ENCODE measurements at places on chromosomes 11 and 22. TPM values are rescaled to one million over a fixed set of nuclear protein-coding genes. Genes with fewer than 3 reads are reported as not detected.

GRCh38 chr11:12842933-12843636 lies 166.0 kb upstream of the RASSF10 start:
- DNase-seq: peak; percentile 72

DBX1 gene
- total RNA-seq: not detected

- DNase-seq: no peak
These were observed 51.2 kb upstream of the ELF5 start for GRCh38 chr11:34564807-34565241.

RAC2 gene
- total RNA-seq: 60.2 TPM

GRCh38 chr11:100861212-100861611 lies 174.1 kb downstream of the ARHGAP42 start:
- no peak for DNase-seq

CATSPER1 gene
- total RNA-seq: 0.41 TPM

- DNase-seq: peak; percentile 8
These were observed 48.1 kb downstream of the CNTN5 start for GRCh38 chr11:99068832-99069231.

GRCh38 chr11:80327956-80328614 lies 887.3 kb upstream of the TENM4 start:
- no peak for DNase-seq

DNA sequence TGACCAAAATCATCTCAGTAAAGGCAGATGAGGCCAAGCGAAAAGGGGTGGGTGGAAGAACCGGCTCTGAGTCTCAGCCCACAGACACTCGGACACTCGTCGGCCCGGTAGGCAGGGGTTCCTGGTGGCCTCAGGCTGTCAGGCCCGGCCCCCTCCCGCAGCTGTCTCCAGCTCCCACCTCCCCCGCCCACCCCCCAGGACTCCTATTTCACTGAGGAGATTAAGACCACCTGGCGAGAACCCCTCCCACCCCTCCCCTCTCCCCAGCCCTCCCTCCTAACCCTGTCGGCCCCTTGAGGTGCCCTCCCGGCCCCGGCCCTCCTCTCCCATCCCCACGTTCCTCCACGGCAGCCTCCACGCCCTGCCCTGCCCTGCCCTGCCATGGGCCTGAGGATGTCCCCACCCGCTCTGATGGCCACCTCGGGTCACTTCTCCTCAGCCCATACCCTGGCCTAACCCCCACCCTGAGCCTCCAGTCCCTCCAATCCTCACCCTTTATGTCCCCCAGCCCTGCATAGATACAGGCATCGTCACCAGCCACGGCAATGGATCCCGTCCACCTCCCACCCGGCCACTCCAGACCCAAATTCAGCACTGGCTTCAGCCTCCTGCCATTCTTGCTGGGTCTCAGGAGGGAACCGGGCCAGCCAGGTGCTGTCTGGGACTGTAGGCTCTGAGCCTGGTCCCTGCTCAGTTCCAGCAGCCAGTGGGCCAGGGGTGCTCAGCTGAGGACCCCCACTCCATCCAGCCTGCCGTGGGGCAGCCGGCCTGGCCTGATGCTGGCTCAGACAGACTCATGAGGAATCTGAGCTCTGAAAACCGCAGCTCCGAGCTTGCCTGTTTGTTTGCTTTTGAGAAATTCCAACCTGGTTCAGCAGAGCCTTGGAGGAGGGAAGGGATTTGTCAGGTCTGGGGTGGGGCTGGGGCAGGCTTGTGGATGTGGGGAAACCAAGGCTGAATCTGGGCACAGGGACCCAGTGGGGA lies 9.8 kb upstream of the TBX1 start:
- peak; percentile 27 for DNase-seq

OR51B4 gene
- 12.8 TPM for total RNA-seq

KRTAP5-10 gene
- not detected for total RNA-seq

- DNase-seq: no peak
These were observed 1054.4 kb downstream of the TBC1D22A start for GRCh38 chr22:47816863-47817210.

CBLIF gene
- total RNA-seq: not detected

GRCh38 chr22:37806409-37807333 lies 1.1 kb upstream of the GCAT start:
- no peak for DNase-seq

DNA sequence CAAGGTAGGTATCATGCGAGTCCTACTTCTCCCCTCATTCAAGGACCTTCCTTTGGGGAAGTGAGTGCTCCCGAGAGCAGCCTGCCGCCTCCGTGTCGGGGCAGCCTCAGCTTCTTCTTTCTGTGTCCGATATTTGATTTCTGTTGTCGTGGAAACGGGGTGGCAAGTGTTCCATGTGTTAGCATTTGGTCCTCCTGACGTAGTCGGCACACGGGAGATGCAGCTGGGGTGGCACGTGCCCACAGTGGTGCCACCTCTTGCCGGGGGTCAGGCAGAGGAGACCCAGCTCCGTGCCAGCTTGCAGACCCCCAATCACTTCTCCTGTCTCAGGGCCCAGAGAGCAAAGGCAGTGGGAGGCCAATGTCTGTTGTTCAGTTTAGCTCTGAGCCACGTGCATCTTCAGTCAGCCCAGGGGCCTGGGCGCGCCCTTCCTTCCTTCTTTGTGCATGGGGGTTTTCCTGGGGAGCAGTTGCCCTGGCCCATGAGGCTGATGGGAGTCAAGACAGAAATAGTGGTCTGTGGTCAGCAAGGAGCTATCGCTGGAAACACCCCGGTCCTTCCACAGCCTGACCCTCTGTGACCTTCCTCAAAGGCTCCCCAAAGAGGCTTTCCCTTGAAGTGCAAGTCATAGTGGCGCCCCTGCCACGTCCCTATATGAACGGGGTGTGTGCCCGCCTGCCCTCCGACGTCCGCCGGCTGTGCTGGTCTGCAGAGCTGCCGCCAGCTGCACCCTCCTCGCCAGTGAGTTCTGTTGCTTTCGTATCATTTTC lies 44.5 kb downstream of the PARVB start:
- no peak for DNase-seq

LGALS12 gene
- total RNA-seq: not detected

DNA sequence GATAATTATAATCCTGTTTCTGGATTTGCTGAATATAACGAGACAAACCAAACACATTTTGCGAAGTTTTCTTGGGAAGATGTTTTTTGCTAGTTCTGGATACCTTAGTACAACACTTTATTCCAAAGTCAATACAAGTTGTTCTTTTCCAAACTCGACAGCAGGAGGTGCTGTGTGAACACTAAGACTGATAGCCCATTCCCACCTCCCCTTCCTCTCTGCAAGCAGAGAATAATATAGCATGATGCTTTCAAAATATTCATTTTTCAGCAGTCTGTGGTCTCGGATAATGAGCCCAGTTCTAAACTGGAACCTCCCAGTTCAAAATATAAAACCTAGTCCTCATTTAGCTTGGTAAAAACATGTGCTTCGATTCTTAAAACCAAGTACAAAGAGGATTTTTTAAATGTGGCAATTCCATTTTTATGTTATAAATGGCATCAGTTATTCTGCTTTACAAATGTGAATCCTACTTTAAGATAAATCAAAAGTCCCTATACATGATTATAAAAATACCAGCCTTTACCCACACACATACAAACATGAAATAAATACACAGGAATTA lies 129.1 kb downstream of the DCDC1 start:
- peak; percentile 42 for DNase-seq

DNA sequence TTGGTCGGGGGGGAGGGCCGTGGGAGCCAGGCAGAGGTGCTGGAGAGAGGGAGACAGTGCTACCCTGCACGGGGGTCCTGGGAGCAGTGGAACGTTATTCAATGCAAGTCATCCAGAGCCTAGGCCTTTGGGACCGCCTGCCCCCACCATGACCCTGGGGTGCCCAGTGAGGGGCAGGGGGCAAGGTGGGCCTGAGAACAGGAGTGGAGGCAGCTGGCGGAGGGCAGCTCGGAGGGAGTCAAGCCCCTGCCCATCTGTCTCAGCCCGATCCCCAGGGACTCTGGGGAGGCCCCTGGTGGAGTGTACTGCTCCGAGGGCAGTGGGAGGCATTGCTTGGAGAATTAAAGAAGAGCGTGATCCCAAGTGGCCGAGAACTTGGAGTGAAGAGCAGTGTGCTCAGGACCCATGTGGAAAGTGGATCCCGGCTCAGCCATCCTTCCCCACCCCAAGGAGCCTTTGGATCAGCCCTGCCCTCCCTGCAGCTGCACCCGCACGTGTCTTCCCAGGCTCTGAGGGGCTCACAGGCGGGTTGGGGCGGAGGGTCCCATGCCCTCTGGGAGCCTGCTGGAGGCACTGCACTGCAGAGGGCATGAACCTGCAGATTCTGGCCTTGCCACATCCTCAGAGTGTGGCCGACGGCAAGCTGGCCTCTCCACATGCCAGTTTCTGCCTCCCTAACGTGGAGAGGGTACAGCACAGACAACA lies 34.0 kb upstream of the SMIM38 start:
- no peak for DNase-seq
